Fibroblast of gingiva (primary cell): ENCODE measurements at places on chromosomes 3 and 15.

- DNase-seq, result no peak
Measured at GRCh38 chr3:53821631-53822121, 24.5 kb downstream of the CHDH start.

DNA sequence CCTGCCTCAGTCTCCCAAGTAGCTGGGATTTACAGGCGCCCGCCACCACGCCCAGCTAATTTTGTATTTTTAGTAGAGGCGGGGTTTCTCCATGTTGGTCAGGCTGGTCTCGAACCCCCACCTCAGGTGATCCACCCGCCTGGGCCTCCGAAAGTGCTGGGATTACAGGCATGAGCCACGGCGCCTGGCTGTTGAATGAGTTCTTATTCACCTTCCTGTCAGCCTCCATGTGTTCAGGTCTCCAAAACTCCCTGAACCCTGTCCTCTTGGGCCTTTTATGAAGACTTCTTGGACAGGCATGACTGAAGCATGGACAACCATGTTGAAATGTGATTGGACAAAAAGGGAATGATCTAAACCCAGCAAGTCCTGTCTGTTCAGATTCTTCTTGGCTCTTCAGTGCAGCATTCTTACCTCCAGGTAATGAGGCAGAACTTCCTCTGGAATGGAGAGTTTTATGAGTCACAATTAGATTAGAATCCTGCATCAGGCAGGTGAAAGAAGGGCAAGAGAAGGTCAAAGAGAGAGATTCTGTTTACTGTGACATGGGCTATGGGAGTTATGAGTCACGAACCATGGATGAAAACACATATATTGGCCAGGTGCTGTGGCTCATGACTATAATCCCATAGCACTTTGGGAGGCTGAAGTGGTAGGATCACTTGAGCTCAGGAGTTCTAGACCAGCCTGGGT lies 23.1 kb upstream of the EIF4A2 start:
- DNase-seq, result no peak

GRCh38 chr3:78348664-78349063 lies 1308.8 kb downstream of the ROBO2 start:
- no peak for DNase-seq

DNA sequence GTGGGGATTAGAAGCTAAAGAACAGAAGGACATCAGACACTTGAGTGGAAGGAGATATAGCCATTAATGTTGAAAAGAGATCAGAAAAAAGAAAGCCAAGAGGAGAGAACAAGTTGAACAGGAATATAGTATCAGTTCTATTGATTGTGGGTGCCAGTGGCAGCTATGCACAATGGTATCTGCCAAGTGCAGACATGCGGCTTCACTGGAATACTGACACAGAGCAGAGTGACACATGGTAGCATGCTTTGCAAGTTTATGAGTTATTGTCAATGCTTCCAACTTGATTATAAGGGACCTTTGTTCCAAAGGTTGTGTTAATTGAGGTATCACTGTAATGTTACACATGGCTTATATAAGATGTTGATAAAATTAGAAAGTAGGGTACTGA lies 42.0 kb upstream of the TP63 start:
- no peak for DNase-seq

DNA sequence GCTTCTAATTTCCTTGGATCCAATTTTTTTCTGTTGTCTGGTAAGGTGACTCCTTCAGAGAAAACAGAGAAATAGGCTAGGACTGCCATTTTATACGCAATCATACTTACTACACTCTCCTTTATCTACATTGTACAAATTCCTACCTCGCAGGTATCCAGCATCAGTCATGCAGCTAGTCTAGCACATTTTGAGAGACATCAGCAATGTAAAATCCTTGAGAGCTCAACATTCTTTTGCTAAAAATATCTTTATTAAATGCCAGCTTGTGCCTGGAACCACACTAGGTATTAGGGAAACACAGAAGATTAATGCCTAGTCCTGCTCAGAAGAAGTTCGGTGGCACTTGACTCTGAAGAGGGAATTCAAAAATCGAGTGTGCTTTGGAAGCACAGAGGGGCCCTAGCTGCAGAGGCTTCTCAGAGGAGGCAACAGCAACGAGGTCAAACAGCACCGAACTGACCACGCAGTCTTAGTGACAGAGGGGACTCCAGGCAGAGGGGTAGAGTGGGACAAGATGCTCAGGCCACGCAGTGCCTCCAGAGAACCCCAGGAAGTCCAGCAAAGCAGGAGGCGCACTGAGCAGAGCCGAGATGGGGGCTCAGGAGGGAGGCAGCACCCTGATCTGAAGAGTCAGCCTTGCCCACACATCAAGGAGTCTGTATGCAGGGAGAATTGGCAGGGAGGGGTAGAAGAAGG lies 3.5 kb downstream of the FAM174B start:
- no peak for DNase-seq

DNA sequence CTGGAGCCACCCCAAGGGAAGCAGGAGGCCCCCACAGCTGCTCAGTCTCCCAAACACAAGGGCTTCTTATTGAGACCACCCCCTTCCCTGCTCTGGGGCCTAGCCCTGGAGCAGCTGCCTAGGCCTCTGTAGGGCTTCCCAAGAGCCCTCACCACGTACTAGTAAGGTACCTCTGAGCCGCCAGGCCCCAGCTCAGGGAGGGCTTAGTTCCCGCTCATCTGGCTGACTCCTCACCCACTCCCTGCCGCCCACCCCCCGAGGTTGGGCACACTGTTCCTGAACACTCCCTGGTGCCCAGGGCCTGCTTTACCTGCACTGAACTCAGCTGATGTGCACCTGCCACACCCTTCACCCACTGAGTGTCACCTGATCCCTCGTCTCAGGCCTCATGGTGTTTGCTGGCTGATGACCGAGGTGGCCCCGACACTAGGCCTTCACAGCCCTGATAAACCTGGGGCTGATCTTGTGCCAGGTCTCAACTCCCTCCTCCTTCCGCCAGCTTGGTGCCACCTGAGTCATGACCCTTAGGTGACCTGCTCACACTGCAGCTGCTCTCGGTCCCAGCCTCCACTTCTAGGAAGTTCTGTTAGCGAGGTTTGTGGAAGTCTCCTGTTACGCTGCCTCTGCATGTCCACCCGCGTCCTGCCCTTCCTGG lies 18.0 kb upstream of the SPTBN5 start:
- DNase-seq, result no peak

- no peak for DNase-seq
Measured at GRCh38 chr3:15040844-15041243, 24.3 kb downstream of the MRPS25 start.

DNA sequence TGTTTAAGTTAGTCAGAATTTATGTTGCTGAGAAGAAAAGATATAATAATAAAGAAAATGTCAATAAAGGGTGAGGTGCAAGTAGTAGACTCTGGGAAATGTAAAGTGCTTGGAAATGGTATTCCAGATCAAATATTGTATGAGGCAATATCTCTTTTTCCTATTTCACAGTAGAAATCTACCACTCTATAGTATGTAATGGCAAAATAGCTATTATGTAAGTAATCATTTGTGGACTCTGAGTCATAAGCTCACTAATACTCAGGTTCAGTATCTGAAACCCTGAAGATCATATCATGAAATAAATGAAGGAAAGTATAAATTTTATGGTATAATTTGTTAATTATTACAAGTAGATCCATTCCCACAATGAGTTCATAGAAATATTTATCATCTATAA lies 322.1 kb downstream of the PYDC2 start:
- no peak for DNase-seq

DNA sequence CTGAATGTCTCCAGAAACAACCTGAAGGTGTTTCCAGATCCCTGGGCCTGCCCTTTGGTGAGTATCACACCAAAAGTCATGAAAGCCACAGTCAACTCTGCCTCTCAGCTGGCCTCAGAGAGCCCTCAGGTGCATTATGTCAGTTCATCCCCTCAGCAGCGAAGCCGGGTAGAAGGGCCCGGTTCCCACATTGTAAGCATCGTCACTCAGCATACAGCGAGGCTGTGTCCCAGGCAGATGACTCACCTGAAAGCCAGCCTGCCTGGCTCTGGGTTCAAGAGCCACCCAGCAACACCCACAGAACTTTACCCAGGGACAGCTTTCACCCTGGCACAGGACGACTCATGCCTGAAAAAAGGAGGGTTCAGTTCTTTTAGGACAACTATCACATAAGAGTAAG lies 91.6 kb downstream of the LRRK1 start:
- no peak for DNase-seq

DNA sequence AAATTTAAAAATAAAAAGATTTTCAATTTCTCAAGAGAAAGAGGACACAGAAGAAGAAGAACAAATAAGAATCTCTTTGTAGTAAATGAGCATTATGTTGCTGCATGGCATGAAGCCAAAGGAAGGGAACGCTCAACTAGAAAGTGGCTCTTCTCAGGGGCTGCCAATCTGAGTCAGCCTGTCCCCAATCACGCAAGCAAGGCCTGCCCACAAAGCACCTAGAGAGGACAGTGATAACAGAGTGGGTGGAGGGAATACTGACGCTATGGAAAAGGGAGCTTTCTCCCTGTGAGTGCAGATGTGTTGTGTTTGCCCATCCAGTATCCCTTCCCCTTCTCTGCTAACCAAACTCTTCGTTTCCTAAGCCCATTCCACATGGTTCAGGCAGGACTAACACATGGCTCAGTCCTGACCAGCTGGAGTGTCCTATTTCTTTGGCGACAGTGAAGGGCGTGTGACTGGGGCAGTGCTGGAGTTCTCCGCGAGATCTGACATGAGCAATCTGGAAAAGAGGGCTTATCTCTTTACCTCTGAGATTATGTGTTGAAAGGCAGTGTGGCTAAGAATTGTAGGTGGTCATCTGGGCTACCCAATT lies 14.2 kb downstream of the FBN1 start:
- DNase-seq, result no peak

DNA sequence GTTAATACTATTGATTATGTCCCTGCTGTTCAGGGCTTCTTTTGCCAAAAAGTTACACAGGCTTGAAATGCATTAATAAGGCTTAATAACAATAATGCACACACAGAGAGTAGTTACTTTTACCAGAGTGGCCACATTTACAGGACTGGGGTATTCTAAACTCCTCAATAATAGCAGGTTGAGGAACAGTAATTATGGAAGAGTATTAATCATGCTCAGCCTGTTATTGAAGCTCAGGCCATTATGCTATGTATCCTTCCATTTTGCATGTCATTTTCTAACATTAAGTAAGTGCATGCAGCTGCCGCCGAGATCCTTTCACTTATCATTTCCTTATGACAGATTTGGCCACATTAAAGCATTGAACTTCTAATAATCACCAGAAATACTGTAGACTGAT lies 5.7 kb downstream of the ARRDC4 start:
- no peak for DNase-seq

- no peak for DNase-seq
Measured at GRCh38 chr3:51581524-51581923, 43.0 kb downstream of the RAD54L2 start.
